Stimulated activated CD8-positive, alpha-beta memory T cell treated with anti-CD3 and anti-CD28 coated beads, Interleukin-2, amount 100 ng/mL, for 1 hour (primary cell): ENCODE measurements at places on chromosomes 11 and 22.
A peak's percentile ranks its signal among the peaks of the same experiment; 100 is the strongest.

- DNase-seq, result no peak
Observed at GRCh38 chr11:70464509-70465361, 66.4 kb downstream of the CTTN start.

GRCh38 chr11:67199751-67200150, 66.5 kb upstream of the GRK2 start:
- DNase-seq, result no peak

DNA sequence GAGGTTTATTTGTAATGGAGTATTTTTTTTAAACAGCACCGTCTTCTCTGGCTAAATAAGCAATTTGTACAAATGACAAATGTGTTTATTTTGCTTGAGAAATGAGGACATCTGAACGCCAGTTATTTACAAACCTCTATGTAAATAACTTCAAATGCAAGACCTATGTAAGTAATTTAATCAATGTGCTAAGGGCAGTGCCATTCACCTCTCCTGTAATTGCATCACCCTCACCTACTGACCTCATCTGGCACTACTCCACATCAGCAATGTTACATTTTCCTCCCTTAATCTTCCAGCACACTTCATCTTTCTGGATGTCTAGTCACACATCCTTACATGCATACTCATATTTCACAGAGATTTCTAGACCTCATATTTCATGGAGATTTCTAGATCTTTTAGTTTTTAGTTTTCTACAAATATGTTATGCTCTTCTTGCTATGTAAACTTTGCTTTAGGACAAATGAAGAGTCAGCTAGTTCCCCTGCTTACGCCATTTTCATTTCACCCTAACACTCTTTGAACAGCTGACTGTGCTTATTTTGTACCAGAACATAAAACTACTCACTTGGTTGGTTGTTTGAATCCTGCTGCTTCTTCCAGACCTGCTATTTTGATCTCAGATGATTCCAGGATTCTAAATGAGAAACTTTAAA, 238.6 kb downstream of the GRM5 start:
- no peak for DNase-seq

GRCh38 chr22:35648066-35649025, at the start of gene APOL6:
Gene APOL6 (plus strand): TSS chr22:35648446. CDS start chr22:35656426, 7,980 bp downstream.
- peak; percentile 20 for DNase-seq

DNA sequence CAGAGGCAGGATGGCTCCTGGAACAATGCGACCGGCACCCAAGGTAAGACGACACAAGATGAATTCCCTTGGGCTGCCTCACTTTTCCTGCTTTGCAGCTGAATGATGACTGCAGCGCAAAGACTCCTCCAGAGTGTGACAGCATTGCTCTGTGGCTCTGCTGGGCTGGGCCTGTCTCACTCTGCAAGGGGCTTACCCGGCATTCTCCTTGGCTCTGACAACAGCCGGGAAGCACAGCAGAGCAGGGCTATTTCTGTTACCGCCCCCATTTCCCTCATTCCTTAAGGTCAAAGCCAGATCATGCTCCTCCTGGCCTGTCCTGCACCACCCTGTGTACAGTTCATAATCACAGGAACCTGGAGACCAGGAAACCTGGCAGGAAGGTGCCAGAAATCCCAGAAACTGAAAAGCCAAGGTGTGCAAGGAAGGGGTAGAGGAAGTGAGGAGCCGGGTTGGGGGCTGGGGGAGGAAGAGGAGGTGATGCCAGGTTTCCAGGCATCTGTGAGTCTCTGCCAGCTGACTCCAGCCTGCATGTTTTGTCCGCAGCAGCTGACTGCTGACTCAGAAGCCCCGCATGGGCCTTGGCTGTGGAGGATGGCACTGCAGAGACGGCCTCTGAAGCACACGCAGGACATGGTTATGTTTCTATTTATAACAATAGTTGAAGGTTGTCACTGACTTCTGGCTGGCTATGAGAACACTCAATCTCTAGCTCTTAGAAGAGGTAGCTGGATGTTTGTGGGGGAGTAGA, 113.6 kb downstream of the MICAL3 start:
- DNase-seq, result no peak

GRCh38 chr11:35647421-35648093, 15.0 kb upstream of the TRIM44 start:
- no peak for DNase-seq

GRCh38 chr11:74783241-74783871, 34.7 kb downstream of the RNF169 start:
- DNase-seq, result peak; percentile 11

- no peak for DNase-seq
Observed at GRCh38 chr11:103055221-103055890, 36.6 kb downstream of the DCUN1D5 start.

DNA sequence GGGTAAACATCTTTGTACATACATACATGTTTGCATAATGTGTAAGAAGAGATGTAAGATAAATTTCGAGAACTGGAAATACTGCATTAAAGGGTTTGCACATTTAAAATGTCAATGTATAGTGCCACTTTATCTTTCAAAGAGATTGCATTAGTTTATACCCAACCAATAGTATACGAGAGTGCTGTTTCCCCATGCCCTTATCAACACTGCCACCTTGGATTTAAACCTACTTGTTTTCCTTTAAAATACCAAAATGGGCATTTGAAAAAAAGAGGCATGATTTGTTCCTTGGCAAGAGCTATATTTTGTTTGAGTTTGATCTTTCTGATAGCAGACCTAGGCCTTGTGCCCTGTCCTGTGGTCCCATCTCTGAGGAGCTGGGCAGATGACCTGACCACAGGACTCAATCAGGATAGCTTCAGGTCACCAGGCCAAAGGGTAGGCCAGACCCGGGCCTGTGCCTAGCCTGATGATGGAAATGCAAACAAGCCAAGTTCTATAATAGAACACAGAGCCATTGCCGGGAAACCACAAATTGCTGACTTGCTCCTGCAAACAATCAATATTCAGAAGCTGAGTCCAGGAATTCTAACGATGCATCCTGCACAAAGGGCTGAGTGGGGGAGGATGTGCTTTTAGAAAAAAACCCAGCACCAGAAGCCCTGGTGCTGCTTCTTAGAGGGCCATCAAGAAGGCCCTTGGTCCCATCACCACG, 16.9 kb upstream of the ALG8 start:
- DNase-seq, result no peak

- DNase-seq, result no peak
Observed at GRCh38 chr11:89347071-89347470, 144.1 kb downstream of the NOX4 start.

DNA sequence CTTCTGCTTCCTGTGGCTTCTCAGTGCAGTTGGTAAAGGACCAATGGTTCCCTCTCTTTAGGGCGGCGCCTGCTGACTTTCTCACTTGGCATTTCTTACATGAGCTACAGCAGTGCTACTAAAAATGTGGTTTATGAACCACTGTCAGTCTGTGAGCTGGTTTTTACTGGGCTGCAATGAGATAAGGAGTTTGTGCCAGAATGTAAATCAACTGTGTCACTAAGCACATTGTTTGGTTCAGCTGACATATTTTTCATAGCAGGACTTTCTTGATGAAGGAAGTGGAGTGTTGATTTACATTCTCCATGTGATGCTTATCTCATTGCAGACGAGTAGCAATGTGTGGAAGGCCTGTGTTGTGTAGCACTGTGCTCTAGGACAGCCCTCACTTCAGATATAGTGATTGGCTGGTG, 463.3 kb downstream of the SOX6 start:
- DNase-seq, result no peak

GRCh38 chr22:21760640-21761039, 25.0 kb upstream of the YPEL1 start:
- DNase-seq, result no peak

DNA sequence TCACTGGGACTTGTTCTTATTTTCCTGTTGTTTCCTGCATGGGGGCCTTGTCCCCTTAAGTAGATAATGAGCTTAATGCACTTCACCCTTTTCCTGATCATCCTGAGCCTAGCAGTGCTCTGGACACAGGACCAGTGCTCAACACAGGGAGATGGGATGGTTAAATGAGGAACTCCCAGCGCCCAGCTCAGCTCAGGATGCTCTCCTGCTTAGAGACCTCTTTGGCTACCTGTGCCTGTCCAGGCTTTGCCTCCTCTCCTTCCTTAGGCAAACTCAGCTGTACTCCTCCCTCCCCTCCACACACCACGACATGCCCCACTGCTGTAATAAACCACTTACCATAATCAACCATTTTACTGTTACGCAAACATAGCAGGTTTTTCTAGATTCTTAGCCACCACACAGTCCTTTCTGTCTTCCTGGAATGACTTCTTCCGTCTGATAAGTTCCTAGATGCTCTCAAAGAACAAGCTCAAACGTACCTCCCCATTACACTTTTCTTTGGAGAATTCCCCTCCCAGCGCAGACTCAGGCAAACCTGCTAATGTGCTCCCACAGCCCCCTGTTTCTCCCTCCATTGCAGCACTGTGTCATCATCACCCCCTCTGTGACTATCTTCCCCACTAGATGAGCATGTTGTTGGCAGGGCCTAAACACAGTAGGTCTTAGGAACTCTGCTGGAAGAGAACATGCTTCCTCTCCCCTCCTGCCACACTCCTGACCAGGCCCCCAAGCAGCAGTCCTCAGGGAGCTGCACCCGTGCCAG, 113.6 kb downstream of the MICAL2 start:
- no peak for DNase-seq

GRCh38 chr22:23256171-23256932, 76.0 kb downstream of the BCR start:
- no peak for DNase-seq

DNA sequence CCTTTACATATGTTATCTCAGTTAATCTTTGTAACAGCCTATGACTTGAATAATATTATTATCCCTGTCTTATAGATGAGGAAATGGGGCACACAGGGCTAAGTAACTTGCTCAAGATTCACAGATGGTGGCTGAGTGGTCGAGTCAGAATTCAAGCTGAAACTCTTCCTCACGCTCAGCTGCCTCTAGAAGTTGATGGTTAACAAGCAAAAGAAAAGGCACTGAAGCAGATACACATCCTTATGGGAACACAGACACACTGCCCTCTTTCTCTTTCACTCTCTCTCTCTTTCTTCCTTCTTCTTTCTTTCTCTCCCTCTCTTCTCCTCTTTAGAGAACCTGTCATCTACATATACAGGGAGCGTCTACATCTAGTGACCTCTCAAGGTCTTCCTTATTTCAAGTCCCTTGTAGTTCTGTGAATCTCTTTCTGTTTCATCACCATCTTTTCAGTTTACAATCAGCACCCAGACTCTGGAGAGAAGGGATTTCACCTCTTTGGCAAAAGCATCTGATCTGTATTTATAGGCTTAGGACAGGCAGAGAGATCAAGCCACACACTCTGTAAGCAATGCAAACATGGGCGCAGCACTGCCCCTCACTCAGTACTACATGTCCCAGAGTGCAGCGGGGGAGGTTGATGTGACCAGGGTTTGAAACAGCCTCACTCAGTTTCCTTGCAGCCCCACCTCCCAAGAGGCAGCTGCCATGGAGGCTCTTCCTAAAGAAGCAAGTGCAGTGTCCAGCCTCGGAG, 75.7 kb downstream of the GRAMD1B start:
- DNase-seq, result no peak

DNA sequence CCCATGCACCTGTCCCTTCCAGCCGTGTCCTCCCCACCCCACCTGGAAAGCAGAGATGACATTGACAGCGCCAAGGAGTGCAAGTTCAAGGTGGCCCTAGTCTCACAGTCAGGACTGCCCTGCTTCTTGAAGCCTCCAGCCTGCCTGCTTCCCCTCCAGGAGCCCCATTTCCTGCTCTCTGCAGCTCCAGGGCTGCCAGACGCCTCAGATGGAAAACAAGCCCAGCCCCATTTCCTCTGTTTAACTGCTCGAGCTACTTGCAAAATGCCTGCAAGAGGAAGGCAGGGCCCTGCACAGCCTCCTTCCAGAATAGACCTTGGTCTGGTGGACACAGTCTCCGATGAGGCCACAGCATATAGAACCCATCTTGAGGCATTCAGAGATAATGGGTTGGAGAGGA, 5.0 kb upstream of the DGKZ start:
- DNase-seq, result no peak

DNA sequence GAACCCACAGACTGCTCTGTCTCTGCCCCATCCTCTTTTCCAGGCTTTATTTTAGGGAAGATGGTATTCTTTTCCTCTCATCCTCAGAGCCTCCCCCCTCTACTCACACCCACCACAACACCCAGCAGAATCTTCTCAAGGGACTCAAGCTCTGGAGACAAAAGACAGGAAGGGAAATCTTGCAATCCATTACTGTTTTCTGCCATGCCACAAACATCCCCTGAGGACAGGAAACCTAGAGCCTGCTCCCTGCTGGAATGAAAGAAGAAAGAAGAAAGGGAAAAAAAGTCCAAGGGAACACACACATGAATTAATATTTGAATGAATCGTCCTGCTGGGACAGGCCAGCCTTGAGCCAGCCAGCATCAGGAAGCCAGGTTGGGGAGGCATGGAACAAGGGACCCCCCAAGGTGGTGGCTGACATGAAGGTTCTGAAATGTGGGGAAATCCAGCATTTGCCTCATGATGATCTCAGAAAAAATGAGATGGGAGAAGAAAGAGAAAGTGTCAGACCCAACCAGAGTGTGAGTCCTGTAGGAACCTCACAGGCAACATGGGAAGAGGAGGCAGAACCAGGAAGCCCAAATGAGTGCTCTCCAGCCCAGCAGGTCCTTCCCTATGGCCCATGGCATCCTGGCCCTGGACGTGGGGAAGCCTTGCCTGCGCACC, 34.0 kb downstream of the SLCO2B1 start:
- DNase-seq, result no peak

DNA sequence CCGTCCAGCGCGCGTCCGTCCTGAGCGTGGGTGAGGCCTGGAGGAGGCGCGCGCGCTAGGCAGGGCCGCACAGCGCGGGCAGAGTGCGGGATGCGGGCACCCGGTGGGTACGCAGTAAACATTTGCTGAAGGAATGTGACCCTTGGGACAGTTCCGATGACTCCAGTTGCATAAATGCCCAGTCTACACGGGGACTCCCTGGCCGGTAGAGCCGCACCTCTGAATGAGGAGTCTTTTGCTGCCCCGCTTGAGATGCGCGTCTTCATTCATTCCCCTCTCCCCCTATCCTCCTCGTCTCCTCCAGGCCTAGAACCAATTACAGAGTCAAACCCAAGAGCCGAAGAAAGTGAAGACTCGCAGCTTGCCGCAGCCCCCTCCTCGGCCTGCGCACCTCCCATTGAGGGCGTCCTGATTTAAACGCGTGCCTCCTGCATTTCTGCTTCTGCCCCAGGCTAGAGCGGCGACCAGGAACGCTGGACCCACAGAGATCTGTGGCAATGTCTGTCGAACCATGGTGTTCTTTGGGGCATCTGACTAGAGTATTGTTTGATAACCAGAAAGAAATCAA, 729 bp upstream of the CHKB start:
- no peak for DNase-seq

DNA sequence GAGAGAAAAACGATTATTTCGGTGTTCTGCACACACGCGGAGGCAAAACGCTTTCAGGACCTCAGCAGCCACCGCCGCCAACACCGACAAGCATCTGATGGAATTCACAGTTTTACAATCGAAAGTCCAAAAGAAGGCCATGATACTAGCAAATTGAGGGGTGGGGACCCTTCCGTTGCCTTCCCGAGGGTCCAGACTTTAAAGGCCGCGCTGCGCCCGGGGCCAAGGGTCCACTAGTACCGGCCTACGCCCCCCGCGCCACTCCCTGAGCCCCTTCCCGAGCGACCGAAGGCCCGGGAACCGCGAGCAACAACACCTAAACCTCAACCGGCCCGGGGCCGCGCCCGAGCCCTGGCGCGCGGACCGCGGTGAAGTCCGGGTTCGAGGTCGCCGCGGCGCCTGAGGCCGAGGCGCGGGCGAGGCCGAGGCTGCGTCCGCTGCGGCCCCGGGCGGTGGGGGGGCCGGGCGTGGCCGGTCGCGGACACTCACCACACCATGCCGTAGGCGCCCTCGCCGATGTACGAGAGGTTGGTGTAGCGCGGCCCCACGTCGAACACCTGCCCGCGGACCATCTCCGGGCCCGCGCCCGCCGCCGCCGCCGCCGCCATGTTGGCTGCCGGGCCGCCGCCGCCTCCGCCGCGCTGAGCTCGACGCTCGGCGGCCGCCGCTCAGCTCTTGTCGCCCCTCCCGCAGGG, 465 bp downstream of the MAPK1 start:
- no peak for DNase-seq
